ENCODE measurements at places on chromosomes 11 and 22.

GRCh38 chr11:83061883-83062282 is 9.8 kb downstream of the RAB30 start:
- no peak for DNase-seq

GRCh38 chr11:5257296-5257695 is 2.7 kb upstream of the HBG2 start:
- DNase-seq = no peak

DNA sequence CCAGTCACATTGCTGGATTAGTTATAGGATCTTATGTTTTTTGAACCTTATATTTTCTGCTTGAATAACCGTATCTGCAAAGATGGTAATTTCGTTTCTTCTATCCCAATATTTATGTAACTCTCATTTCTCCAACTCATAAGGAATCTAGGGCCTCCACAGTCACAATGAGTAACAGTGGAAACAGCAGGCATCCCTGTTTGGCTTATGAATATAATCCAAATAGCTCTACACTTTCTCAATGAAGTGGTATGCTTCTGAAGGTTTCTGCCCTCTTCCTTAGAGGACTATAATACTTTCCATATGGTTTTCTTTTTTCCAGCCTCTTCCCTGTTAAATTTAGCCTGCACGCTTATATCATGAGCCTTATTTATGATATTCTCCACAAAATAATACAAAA is 16.5 kb downstream of the ATP6V1E1 start:
- peak; percentile 47 for DNase-seq

- no peak for DNase-seq
These were observed 67.2 kb upstream of the ALX4 start for GRCh38 chr11:44377121-44377520.

DNA sequence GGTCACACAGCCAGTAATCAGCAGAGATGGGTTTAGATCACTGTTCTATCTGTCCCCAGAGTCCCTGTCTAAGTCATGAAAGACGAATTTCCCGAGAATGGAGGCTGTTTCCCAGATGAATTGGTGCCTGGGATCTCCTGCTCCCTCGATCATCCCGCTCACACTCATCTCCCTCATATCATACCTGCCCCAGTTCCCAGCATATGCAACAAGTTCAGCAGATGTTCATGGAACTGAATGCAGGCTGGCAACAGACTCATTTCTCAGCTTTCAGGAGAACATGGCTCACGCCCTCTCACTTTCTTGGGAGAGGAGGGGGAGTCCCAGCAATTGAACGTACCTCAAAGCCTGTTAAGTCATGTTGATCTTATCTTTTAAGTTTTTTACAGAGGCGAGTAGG is 22.1 kb downstream of the CD6 start:
- DNase-seq = no peak

DNA sequence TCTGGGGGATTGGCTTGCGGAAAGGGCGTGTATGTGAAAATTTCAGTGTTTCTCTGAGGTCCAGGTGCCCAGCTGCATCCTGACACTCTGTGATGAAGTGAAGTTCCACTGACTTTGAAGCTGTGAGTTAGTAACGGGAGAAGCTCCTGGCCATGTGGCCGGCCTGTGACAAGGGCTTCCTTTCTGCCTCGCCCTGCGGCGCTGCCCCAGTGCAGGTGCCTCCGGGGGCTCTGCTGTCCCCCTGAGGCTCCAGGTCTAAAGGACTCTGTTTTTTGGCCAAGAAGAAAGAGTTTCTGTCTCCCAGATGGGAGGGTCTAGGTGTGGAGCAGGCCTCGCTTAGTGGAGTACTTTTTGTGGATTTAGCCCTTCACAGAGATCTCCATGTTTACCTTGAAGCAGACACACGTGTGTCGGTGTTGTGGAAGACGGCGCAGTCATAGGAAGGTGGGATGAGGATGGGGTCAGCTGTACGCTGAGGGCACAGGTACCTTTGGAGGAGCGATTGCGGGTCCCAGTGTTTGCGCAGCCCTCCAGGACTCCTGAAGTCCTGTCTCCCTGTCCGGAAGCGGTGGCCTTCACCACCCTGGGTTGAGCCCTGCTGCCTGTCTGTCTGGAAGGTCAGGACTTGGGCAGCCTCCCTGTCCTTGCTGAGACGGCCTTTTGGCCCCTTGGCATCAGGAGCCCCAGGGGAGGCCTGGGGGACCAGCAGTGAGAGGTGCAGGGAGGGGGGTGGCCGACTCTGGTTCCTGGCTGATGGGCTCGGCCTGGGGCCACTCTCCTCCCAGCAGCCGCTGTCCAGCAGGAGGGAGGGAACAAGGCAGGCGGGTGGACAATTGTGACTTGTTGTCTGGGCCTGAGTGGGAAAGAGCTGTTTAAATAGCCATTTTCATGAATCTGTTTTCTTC is 1249.3 kb downstream of the BRD1 start:
- no peak for DNase-seq

- no peak for DNase-seq
These were observed 16.0 kb downstream of the STARD10 start for GRCh38 chr11:72777755-72778278.

GRCh38 chr11:61694602-61694939 is 14.4 kb downstream of the DAGLA start:
- no peak for DNase-seq

GRCh38 chr11:11267312-11267711 is 85.7 kb downstream of the CSNK2A3 start:
- DNase-seq = no peak

DNA sequence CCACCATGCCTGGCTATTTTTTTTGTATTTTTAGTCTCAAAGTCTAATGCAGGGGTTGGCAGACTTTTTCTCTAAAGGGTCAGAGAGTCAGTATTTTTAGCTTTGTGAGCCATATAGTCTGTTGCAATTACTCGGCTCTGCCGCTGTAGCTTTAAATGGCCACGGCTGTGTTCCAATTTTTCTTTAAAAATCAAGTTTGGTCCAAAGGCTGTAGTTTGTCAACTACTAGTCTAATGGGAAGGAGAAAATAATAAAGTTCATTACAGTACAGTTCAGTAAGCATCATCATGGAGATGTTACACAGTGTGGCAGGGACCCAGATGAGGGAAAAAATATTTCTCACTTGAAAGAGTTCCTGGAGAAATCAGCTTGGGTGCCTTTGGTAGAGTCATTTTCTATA is 107.6 kb downstream of the CSNK2A3 start:
- DNase-seq = no peak

GRCh38 chr11:109267293-109268095 is 154.5 kb upstream of the C11orf87 start:
- no peak for DNase-seq

DNA sequence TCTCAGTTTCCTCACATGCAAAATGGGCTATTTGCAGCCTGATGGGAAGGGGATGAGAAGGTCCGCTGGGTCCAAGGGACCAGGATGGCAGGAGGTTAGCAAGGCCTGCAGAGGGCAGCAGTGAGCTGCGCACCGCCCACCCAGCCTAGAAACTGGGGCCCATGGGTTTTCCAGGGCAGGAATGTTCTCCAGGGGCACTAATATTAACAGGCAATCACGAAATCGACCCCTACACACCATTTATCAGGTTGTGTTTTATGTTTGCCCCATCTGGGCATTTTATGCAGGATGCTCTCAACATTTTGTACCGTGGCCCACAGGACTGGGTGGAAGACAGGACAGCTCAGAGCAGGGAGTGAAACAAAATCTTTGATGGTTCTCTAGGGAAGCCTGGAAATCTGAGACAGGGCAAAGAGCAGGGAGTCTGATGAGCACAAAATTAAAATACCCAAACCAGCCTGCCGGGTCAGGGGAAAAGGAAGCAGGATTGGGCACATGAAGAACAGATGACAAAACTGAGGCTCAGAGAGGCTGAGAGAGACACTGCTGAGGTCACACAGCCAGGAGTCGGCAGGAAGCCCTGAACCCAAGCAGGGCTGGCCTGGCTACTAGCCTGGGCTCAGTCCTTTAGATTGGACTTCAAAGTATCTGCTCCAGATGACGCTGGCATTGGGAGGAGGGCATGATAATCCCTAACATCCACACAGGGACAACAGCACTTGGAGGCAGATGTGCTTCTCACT is 1.6 kb upstream of the BCR start:
- DNase-seq = peak; percentile 52

DNA sequence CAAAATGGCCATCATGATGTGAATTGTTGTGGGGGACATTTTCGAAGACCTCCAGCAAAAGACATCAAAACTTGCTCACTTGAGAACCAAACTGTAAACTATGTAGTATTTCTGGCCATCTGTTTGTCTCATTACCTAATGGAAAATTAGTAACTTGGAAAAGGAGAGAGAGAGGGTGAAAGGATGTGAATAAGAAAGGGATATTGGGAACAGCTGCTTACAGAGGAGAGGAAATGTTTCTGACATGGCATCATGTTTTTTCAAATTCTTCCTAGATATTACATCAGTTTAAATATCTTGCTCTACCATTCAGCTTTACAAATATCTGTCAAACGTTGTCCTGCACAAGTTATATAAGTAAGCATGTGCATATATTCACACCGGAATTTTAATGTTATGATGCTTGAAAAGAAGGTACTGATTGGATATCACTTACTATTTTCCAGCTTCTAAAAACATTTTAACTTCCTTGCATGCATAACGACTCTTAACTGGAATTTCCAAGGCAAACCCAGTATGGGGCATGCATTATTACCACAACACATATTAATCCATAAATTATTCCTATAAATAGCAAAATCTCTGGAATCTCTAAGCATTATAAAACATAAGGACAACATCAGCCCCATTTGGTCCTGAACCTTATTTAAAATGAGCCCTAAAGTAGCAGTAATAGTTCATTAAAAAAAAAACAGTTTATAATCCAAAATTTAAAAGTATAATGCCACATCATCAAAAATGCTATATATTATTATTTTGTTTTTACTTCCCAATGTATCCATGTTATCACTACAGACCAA is 20.0 kb downstream of the GUCY1A2 start:
- peak; percentile 93 for DNase-seq

- DNase-seq = peak; percentile 72
These were observed 6.4 kb downstream of the FADS2 start for GRCh38 chr11:61834278-61835048.

- DNase-seq = no peak
These were observed 17.8 kb downstream of the PI4KA start for GRCh38 chr22:20840646-20841371.

GRCh38 chr22:30694640-30695350 is at the start of gene OSBP2:
Gene OSBP2, plus strand, starts transcription at chr22:30694874. Its CDS starts 36 bp downstream, at chr22:30694910.
- DNase-seq = peak; percentile 22

GRCh38 chr11:8947230-8947943 is 4.6 kb upstream of the ASCL3 start:
- DNase-seq = no peak

DNA sequence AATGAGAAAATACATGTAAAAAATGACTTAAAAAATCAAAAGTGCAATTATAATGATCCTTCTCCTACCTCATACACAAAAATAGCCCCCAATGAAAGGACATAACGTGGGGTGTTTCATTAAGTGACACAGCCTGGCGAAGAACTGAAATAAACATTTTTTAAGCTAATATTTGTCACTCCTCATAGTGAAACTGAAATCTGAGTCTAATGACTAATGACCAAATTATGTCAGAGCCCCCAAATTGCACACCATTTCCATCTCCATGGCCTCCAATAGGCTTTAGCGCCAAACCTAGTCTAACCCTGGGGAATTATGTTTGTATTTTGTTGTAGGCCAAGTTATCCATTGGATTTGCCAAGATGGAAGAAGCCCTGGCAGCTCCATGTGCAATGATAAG is 119.1 kb downstream of the WT1 start:
- no peak for DNase-seq

- DNase-seq = peak; percentile 18
These were observed 592 bp upstream of the NLRX1 start for GRCh38 chr11:119167933-119168332.

- DNase-seq = peak; percentile 40
These were observed 89.0 kb downstream of the RELT start for GRCh38 chr11:73465023-73465675.

DNA sequence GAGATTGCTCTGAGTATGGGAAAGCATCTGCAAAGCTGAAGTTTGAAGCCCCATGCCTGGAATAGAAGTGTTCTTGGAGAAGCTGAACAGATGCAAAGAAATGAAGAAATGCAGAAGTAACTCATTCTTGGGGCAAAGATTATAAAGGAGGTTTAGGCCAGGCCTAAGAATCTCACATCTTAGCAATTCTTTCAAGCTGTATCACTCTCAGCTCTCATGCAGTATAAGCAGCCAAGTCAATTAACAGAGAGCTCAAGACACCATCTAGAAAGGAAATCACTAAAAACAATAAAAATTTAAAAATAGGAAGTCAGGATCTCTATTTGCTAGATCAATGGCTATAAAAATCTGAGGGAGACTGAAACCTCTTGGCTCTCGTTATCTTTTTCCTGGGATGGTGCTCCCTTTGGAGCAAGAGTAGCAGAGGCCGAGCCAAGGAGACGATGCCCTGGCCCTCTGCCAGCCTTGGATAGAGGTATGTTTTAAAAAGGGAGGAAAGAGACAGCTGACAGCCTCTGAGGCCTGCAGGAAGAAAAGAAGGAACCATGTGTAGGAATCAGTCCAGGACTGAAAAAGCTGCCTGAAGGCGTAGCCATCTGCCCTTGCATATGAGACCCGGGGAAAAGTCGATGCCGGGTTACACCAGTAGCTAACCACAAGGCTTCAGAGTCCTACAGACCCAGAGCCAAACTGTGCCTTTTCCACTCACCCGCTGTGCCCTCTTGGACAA is 229.8 kb downstream of the BLID start:
- DNase-seq = no peak

GRCh38 chr11:95296621-95297025 is 65.6 kb upstream of the SESN3 start:
- no peak for DNase-seq

DNA sequence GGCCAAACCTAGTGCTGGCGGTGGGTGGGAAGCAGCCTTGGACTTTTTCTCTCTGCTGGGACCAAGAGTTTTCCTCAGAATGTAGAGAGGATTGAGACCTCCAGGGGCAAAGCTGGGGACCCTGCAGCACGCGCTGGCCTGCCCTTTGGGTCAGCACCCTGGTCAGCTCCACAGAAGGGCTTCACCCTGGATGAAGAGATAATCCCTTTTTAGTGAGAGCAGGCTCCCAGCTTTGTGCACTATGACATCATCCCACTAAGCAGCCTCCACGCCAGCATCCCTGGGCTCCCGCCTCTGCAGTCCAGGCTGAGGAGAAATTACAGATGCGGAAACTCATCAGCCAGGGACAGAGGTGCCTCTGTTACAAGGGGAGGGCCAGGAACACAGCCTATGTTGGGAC is 23.5 kb downstream of the DRICH1 start:
- DNase-seq = peak; percentile 38

GRCh38 chr22:30922151-30922611 is 46.4 kb downstream of the MORC2 start:
- DNase-seq = peak; percentile 58

DNA sequence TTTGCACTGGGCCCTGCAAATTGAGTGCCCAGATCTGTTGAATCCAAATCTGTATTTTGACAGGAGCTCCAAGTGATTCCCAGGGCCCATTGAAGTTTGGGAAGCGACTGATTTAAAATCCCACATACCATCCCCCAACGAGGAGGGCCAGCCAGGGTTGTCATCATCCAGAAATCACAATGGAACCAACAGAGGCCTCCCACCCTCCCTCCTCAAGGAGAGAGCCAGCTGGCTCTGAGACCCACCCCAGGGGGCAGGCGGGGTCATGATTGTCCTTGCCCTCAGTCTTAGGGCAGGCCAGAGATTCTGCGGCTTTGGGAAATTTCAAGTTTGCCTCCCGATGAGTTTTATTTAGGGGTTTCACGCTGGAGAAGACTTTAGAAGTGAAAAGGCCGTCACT is 358.2 kb downstream of the MN1 start:
- DNase-seq = no peak

- DNase-seq = no peak
These were observed 89.8 kb downstream of the RTL6 start for GRCh38 chr22:44407987-44408828.

- DNase-seq = no peak
These were observed 710.0 kb downstream of the OPCML start for GRCh38 chr11:132822276-132822675.

GRCh38 chr22:18997925-18998315 is 61.8 kb upstream of the PRODH start:
- DNase-seq = no peak

Data from fibroblast of skin of scalp (primary cell).